Stimulated activated CD4-positive, alpha-beta T cell treated with anti-CD3 and anti-CD28 coated beads, Interleukin-4, amount 100 ng/mL, for 48 hours (primary cell): ENCODE measurements at places on chromosomes 7 and 10.

DNA sequence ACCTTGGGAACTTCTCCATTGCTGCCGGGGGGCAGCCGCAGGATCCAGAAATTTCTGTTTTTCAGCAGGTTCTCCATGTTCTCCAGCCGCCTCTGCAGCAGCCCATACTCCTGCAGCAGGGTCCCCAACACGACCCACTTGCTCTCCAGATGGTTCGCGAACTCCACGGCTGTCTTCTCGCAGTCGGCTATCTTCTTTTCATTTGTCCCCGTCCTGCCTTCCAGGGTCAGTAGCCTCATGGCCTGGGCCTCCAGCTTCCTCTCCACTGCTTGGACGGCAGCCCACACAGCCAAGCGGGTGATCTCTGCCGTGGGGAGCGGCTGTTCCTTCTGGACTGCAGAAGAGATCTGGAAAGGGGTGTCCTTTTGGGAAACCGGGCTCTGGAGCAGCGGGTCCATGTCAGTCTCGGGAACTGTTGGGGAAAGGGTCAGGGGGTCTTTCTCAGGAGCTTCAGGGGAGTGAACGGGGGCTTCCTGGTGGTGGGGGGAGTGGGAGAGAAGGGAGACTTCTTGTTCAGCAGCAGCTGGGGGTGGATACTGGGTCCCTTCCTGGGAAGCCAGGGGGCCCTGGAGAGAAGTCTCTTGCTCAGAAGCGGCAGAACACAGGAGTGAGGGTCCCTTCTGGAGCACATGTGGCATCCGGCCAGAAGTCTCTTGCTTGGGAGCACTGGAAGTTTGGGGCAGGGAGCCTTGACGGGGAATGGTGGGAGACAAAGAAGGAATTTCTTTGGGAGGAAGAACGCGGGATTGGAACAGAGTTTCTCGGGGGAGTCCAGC is 5.5 kb downstream of the ZNF777 start:
- no peak for DNase-seq

GRCh38 chr10:114473776-114474175 is 69.5 kb upstream of the AFAP1L2 start:
- DNase-seq: no peak

DNA sequence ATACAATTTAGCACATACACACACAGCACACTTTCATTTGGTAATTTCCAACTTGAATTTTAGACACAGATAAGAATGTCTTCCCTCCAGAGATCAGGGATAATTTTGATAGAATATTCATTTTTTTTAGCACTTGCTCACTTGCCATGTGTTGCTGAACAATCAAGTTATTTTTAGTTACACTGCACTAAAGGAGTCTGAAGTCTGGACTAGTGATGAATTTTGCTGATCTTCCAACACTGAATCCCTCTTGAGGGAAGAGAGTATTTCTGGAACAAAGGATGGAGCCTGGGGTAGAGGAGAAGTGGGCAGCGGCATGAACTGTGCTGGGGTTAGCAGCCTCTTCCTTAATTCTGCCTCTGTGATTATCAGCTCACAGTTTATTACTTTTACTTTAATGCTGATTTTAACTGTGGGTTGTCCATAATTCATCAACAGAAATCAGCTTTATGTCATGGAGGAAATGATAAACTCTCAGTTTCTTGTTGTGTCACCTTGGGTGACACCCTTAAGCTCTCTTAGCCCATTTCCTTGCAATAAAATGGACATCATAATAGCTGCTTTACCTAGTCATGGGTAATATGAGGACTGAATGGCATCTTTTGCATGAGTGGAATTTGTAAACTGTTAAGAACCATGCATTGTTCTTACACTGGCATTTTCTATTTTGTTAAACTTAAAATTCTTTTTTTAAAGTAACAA is 32.1 kb downstream of the SGPL1 start:
- no peak for DNase-seq

- no peak for DNase-seq
These were observed 183.0 kb upstream of the PRSS1 start for GRCh38 chr7:142566271-142566670.

GRCh38 chr10:79132681-79133381 is 64.1 kb downstream of the ZMIZ1 start:
- DNase-seq: no peak
